Urinary bladder (tissue), 4 donors: ENCODE measurements at places on chromosomes 5 and 9. TPM values are rescaled to one million over a fixed set of nuclear protein-coding genes. Genes with fewer than 3 reads are reported as not detected.

DNA sequence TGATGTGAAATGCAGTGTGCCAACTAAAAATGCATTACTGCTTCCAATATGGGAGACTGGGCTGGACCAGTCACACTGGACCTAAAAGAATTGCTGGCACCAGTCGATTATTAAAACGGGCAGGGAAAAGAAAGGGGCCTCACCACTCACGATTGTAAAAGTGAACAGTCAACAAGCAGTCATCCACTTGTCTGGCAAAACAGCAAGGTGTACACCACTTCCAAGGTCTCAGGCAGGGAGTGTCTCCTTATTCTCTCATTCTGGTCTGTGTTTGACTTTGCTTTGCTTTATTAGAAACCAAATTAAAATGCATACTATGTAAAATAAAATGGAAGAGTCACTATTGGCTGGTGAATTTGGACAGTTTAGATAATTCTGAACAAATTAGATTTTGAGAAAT is 57.8 kb upstream of the TRPM3 start:
- DNase-seq, result no peak

GRCh38 chr9:123131258-123131657 is 97.8 kb downstream of the GPR21 start:
- DNase-seq, result no peak

DNA sequence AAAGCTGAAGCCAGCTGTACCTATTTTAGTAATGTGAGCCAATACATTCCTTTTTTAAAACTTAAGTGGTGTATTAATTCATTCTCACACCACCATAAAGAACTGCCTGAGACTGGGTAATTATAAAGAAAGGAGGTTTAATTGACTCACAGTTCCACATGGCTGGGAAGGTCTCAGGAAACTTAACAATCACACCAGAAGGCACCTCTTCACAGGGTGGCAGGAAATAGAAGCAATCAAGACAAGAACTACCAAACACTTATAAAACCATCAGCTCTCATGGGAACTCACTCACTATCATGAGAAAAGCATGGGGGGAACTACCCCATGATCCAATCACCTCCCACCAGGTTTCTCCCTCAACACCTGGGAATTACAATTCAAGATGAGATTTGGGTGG is 21.0 kb downstream of the ESM1 start:
- DNase-seq, result no peak

DNA sequence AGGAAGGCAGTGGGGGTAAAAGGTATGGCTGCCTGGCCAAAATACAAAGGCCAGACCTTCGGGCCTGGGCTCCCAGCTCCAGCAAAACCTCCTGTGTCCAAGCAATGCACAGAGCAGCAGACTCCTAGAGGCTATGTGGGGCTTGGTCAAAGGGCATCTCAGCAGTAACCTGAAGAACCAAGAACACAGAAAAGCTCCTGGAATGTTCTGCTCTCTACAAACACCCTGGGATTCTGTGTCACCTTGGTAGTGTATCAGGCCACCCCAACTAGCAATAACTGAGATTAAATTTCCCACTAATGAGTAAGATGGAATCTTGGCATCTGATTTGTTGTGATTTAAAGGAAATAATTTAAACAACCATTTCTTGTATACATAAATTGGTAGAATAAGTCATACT is 158.6 kb downstream of the GLIS3 start:
- DNase-seq, result no peak

- no peak for DNase-seq
These were observed 443.1 kb downstream of the ZNF608 start for GRCh38 chr5:124303366-124303765.

DNA sequence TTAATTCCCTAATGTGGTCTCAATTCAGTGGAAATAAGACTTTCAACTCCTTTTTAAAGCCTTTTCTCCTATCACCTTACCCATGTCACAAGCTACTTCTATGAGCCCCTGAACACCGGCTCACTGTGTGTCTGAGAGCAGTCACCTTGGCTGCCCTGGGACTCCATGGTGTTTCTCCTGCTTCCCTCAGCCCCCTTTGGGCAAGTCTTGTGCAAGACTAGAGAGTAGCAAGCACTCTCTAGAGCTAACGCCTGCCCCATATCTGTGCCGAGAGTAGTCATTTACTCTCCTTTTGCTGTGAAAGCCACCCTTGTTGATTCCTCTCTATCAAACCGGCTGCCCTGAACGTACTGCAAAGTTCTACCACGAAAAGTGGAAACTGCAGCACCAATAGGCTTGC is 77.9 kb upstream of the DAB2 start:
- DNase-seq, result no peak

DNA sequence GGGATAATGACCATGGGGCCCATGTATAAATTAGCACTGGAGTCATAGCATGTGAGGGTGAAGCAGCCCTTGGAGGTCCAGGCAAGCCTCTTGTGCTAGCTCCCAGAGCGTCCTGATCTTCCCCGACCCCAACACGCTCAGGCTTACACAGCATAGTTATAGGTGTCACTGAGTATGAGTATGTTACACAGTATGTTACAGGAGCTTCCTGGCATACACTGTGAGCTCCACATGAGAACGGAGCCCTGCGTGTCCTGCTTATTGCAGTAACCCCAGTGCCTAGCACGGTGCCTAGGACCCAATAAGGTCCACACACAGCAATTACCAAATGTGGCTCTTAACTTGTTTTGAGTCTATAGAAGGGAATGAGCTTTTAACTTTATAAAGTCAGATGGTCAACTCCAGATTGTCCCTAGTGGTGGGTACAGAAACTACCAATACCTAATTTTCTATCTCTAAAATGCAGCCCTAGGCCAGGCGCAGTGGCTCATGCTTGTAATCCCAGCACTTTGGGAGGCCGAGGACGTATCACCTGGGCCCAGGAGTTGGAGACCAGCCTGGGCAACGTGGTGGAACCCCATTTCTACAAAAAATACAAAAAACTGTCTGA is 64.1 kb downstream of the PLAC8L1 start:
- DNase-seq, result no peak

- DNase-seq, result peak; percentile 8
These were observed 18.5 kb upstream of the GNE start for GRCh38 chr9:36276781-36277181.

Gene SRA1
- 22.1 TPM for polyA plus RNA-seq

Gene COL15A1
- 42.0 TPM for polyA plus RNA-seq

Gene DPYSL3
- 287 TPM for polyA plus RNA-seq

Gene FBP2
- 0.56 TPM for polyA plus RNA-seq
